ENCODE measurements at places on chromosomes 11 and 22.

GRCh38 chr11:95760941-95761340, 28.6 kb downstream of the FAM76B start:
- DNase-seq = no peak

- DNase-seq = no peak
Observed at GRCh38 chr11:6156628-6157359, 13.3 kb downstream of the OR52B2 start.

DNA sequence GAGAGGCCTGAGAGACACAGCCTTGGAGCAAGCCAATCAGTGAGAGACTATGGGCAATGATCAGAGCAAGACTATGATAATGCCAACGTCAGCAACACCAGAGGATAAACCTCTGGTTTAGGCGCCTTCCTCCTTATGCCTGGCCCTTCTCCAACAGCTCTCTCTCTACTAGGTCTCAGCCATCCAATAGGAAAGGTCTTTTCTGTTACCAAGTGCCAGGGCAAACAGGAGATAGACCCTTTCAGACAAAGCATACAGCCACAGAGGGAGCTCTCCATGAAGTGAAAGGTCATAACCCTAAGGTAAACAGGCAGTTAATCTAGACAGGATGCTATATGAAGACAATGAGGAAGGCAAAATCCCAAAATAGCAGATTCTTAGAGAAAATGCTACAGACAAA, 9.5 kb downstream of the STK33 start:
- no peak for DNase-seq

GRCh38 chr11:108576523-108576922, 17.0 kb downstream of the EXPH5 start:
- no peak for DNase-seq

DNA sequence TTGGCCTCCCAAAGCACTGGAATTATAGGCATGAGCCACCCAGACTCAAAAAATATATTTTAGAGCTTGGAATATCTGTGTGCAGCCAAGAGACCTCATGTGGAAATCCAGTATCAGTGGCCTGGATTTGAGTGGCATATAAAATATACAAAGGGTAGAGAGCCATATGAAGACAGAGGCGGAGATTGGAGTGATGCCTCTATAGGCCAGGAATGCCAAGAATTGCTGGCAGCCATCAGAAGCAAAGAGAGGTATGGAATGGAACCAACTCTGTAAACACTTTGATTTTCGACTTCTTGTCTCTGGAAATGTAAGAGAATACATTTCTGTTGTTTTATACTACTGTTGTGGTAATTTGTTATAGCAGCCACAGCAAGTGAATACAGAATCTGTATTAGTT, 123.0 kb downstream of the PLEKHA7 start:
- no peak for DNase-seq

- DNase-seq = no peak
Observed at GRCh38 chr11:93603225-93604007, 58.1 kb upstream of the CEP295 start.

DNA sequence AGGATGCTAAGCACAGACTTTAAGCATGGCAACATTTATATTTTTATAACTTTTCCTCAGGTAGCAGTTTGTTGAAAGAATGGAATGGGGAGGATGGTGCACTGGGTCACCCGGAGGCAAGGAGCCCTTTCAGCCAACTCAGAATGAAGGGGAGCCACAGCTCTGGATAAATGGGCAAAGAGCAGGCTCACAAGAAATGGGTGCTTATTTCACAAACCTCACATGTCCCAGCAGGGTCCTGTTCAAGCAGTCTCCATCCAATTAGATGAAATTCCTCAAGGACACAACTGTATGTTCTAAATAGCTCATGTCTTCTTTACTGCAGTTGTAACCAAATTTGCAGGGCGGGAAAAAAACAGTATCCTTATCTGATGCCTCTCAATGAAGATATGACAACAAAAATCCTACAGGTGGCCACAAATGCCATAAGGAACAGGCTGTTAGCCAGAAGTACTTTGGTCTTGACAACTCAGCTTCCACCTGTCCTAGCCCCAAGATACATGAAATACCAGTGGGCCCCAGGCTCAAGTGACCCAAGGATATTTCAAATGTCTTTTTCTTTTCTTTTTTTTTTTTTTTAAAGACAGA, 48.2 kb downstream of the MAPK1 start:
- no peak for DNase-seq

GRCh38 chr11:64342869-64343745, 3.1 kb downstream of the CCDC88B start:
- no peak for DNase-seq

DNA sequence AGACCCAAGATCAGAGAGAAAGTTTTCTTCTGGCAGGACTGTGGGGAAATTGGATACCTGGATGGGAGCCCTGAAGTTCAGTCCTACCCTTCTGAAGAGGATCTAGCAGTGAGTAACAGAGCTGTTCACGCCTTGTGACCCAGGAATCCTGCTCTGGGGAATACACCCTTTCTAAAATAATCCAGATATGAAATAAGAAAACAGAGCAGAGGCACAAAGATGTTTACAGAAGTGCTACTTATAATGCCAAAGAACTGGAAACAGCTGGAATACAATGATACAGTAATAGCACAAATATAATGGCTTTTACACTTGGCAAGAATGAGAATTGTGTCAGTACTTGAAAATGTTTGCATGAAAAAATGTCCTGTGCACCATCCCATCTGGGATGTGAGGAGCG, 304.0 kb upstream of the NARS2 start:
- no peak for DNase-seq

GRCh38 chr11:100711984-100712383, 24.9 kb downstream of the ARHGAP42 start:
- no peak for DNase-seq

DNA sequence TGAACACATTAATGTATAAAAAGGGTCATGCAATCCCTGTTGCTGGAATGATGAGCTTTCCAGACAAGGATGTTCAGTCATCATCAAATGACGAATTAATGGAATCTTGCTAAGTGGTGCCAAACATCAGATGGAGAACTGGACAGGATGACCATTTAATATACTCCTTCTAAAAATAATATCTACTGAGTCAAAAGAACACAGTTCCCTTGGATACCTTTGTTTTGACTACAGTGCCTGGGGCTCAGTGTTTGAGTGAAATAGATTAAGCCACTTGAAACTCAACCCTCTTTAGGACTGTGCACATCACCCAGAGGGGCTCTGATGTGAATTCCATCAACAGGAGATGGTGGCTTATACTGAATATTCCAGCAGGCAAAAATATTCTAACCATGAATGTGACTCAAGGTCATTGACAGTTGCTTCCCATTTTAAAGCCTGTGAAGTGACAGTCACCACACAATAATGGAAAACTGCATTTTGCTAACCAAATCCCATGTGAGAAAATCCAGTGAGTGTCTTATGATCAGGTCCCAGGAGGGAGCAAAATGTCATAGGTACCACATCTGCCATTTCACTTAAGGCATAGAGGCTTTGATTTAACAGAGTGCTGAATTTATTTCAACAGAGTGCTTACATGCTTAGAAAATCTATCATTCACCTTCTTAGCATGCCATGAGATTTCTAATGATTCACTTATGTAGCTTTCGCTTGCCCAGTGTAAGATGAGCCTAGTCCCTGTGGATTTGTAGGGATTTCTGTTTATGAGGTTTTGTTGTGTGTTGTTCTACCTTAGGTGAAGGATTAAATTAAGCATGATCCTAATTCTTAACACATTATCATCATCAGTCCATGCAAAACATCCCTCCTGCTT, 41.3 kb upstream of the SLN start:
- no peak for DNase-seq

DNA sequence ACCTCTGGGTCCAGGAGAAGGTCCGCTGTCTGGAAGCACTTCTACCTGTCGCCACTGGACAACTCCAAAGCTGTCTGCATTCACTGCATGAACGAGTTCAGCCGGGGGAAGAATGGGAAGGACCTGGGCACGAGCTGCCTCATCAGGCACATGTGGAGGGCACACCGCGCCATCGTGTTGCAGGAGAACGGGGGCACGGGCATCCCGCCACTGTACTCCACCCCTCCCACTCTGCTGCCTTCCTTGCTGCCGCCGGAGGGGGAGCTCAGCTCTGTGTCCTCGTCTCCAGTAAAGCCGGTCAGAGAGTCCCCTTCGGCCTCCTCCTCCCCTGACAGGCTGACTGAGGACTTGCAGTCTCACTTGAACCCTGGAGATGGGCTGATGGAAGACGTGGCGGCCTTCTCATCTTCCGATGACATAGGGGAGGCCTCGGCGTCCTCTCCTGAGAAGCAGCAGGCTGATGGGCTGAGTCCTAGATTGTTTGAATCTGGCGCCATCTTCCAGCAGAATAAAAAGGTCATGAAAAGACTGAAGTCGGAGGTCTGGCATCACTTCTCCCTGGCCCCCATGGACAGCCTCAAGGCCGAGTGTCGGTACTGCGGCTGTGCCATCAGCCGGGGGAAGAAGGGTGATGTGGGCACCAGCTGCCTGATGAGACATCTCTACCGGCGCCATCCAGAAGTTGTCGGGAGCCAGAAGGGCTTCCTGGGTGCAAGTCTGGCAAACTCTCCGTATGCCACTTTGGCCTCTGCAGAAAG, 31.0 kb downstream of the ZBED4 start:
- DNase-seq = no peak

- no peak for DNase-seq
Observed at GRCh38 chr11:7965386-7965785, at the start of gene NLRP10. NLRP10 (minus strand) TSS chr11:7965447; CDS start chr11:7963495, 1,952 bp downstream.

GRCh38 chr22:46350646-46351045, 15.1 kb downstream of the TRMU start:
- DNase-seq = no peak

- DNase-seq = no peak
Observed at GRCh38 chr11:72576661-72577060, 97.6 kb downstream of the PDE2A start.

- DNase-seq = no peak
Observed at GRCh38 chr11:109788948-109789490, 304.2 kb upstream of the ZC3H12C start.

DNA sequence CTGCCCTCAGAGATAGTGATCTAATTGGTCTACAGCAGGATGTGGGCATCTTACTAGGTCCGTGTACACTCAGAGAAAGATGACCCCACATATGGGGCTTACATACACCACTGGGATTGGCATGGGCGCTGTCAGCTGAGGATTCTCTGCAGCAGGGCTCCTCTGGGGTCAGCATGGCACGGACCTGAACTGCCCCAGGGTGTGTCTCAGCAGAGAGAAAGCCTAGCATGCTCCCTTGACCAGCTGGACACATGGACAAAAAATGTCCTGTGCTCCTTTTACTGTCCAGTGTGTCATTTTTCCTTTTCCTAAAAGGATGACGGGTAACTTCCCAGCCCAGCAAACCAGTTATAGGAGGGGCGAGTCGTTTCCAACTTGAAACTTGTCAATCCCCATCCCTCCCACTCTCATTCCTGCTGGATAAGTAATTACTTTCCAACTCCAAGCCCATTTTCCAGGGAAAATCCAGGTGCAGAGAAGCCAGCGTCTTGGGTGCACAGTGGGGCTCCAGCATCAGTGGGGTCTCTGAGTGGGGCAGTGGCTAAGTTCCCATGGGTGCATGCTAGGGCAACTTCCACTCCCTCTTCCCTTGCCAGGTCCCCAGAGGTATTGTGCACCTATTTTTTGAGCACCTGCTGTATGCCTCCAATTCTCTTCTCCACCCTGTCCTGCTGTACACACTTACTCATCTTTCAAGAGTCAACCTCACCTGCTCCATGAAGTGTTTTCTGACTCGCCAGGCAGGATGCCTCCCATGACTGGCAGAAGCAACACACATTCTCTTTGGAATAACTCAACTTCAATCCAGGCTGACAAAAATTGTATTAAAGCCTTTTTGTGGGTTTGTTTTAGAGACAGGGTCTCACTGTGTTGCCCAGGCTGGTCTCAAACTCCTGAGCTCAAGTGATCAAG, 5.0 kb downstream of the VSTM5 start:
- no peak for DNase-seq

GRCh38 chr22:44529827-44530523, 31.9 kb upstream of the RTL6 start:
- DNase-seq = no peak

DNA sequence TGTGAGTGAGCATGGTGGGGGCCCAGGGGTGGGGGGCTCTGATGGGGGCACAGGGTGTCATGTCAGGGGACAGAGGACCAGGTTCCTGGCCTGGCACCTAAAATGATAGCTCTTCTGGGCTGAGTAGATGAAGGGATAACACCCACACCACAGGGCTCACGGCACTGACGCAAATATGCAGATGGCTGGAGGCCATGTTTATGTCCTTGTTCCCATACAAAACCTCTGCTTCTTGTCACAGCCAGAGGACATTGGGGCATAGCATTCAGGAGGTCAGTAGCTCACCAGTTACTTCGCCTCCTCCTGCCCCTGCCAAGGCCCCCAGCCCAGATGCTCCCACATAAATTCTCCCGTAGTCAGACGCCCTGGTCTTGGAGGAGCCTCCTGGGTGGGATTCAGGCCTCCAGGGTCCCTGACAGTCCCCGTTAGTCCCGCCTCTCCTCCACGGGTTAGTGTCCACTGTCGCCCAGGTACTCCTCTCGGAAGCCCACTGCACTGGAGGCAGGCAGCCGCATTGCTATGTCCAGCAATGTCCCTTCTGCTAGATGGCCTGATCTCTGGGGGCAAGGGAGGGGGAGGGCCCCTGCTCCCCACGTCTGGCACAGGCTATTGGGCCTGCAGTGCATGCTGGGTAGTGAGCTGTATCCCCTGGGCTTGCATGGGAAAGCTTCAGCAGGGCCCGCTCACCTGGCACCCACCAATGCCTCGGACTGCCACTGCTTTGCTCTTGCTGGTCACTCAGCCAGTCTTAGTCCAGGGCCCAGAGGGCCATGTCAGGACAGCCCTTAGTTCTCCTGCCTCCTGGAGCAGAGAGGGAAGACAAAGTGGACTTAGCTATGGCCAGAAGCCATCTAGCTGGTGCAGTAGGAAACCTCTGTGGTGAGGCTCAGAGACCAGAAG, 75.6 kb upstream of the MYOD1 start:
- DNase-seq = no peak

- DNase-seq = no peak
Observed at GRCh38 chr11:58125469-58125868, at the start of gene OR9I1. OR9I1 (minus strand) TSS chr11:58125530; CDS start chr11:58119444, 6,086 bp downstream.

- no peak for DNase-seq
Observed at GRCh38 chr11:88293931-88294330, 43.6 kb downstream of the CTSC start.

DNA sequence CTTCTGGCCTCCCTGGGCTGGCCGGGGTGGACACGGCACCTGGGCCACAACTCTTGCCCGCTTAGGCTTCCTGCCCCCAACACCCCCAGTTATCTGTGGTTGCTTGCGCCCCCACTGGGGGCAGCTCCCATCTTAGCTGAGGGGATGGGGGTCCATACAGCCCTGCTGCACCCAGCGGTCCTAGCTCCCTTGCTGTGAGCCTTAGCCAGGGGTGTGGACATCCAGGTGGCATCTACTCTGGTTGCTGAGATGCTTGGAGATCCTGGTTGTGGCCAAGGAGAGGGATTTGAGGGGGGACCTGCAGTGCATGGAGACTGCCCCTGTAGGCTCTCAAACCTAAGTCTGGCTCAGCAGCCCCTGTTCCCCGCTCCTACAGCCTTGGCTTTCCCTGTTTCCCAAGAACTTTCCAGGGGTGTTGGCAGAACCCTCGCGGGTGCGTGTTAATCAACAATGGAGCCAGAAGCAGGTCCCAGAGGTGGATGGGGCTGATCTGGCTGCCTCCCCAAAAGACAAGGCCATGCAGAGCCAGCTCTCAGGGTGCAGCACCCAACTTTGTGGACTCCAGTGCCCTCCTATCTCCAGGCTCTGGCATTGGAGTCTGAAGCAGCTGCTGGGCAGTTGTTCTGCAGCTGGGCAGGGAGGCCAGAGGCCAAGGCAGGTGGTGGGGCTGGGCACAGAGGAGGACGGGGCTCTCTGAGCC, 3.3 kb downstream of the KCNQ1 start:
- DNase-seq = no peak

Data from NK-92 treated with Interleukin-12 subunit alpha and Interleukin-12 subunit beta, amount 100 ng/mL, for 24 hours (cell line).